Hippocampal formation (tissue), 2 donors: ENCODE measurements at places on chromosomes 4 and X.

GRCh38 chr4:145217349-145217748, 37.0 kb upstream of the OTUD4 start:
- no peak for DNase-seq

- DNase-seq: no peak
Observed at GRCh38 chrX:72122621-72123337, 8.9 kb downstream of the RTL5 start.

GRCh38 chrX:39613997-39614679, 483.6 kb downstream of the BCOR start:
- no peak for DNase-seq

GRCh38 chr4:69689599-69689998, 36.6 kb upstream of the UGT2A1 start:
- DNase-seq: no peak

DNA sequence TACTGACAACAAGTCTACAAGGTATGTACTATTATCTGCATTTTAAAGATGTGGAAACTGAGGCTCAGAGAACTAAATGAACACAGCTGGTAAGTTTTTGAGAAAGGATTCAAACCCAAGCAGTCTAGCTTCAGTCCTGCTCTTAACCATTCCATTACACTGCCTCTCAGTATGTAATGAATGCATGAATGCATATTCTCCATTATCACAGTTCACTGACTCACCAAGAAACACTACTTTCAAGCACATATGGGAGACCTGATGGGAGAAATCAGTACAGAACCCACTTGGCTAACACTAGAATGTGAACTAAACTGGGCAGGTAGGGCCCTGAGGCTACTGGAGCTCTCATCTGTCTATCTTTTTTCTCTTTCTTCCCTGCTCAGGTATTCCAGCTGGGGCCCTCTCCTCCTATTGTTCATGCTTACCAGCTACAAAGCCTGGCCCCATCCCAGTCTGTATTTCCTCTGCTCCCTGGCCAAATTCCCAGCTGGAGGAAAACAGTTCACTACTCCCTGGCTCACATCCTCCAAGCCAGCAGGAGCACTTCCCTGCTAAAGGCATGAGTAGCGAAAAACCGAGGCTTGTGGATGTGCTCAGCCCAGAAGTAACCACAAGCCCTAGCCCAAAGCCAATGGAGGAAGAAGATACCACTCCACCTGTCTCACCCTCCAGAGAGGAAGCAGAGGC, 178.2 kb upstream of the ARHGEF9 start:
- DNase-seq: no peak
